ENCODE measurements at places on chromosomes 2 and 18. TPM values are rescaled to one million over a fixed set of nuclear protein-coding genes. Genes with fewer than 3 reads are reported as not detected.

- H3K4me3 ChIP-seq: no peak overlapping the region
- peaks cover 49% of the 10 kb centered on the region for H3K4me1 ChIP-seq
- no peak for DNase-seq
- no peaks in the 10 kb centered on the region for H3K27me3 ChIP-seq
- peak overlapping the region; percentile 18 for H3K27ac ChIP-seq
These were observed 181.2 kb downstream of the THADA start for GRCh38 chr2:43414586-43415135.

Gene CIB4
- not detected for total RNA-seq

GRCh38 chr2:28346587-28346986, 46.1 kb upstream of the FOSL2 start:
- H3K27ac ChIP-seq: no peak overlapping the region
- H3K27me3 ChIP-seq: no peaks in the 10 kb centered on the region
- H3K36me3 ChIP-seq: no peaks in the 10 kb centered on the region
- peaks cover 44% of the 10 kb centered on the region for H3K4me1 ChIP-seq

DNA sequence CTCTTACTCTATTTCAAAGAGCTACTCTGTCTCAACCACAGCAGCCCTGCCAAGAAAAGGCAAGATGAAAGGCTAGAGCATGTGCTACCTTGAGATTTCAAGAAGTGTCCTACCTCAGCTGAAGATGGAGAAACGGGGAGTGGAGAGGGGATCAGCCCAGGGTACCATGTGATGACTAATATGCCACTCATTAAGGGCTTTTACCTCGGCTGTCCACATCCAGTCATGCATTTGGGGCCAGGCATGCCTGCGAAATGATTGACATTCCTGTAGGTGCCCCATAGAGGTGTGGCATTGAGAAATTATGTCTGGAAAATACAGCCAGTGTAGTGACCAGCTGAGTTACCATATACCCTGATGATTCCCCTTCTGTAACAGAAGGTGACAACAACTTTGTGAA, 96.1 kb downstream of the NRP2 start:
- H3K4me3 ChIP-seq: no peak overlapping the region
- peak overlapping the region; percentile 98 for H3K27ac ChIP-seq
- no peaks in the 10 kb centered on the region for H3K27me3 ChIP-seq
- H3K4me1 ChIP-seq: peaks cover 100% of the 10 kb centered on the region

Gene MAPRE2
- 22.2 TPM for total RNA-seq

DNA sequence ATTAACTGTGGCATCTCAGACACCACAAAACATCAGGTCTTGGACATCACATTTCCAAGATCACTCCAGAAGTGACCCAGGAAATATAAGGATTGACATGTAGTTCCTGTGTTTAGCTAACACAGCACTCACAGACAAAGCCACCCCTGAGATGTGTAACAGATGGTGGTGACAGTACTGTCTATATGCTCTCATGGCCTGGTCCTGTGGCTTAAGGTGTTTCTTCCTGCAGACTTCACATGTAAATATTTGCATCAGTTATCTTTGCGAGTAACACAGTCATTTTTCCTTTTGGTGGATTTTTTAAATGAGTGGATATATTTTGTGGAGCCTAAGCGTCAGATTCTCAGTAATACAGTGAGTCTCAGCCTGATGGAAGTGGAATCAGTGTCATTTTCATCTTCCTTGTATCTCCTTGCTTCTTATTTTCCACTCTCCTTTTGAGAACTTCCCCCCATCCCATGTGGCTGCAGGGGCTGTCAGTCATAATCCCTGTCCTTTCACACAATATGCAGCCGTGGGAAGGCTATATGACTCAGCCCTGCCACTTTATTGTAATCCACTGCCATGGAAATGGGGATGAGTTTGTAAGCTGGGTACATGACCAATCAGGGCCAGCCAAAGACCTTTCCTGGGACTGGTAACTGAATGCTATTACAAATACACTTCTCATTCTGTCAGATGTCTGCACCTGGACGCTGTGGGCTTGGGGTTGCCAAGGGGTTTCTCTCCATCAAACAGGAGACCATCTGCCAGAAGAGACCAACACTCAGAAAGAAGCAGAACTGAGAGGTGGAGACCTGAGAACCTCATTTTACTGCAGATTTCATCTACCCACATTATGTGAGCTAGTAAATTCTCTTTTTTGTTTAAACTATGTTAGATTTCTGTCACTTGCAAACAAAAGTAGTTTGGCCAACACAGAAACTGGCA, 74.3 kb downstream of the ICOS start:
- H3K4me3 ChIP-seq: no peak overlapping the region
- no peak for DNase-seq
- no peaks in the 10 kb centered on the region for H3K4me1 ChIP-seq
- H3K27me3 ChIP-seq: no peaks in the 10 kb centered on the region
- no peak overlapping the region for H3K27ac ChIP-seq

- H3K36me3 ChIP-seq: peaks cover 91% of the 10 kb centered on the region
- no peak overlapping the region for H3K27ac ChIP-seq
- DNase-seq: no peak
These were observed 25.1 kb downstream of the KDM3A start for GRCh38 chr2:86466306-86466705.

GRCh38 chr2:215843579-215843978, 169.8 kb downstream of the MREG start:
- DNase-seq: peak; percentile 91
- no peak overlapping the region for H3K4me3 ChIP-seq
- H3K4me1 ChIP-seq: peaks cover 40% of the 10 kb centered on the region
- H3K27me3 ChIP-seq: no peaks in the 10 kb centered on the region
- H3K27ac ChIP-seq: peak overlapping the region; percentile 63

GRCh38 chr2:178895872-178896271, 88.6 kb upstream of the TTN start:
- H3K27ac ChIP-seq: no peak overlapping the region
- no peak for DNase-seq
- H3K36me3 ChIP-seq: no peaks in the 10 kb centered on the region

Measured in esophagus muscularis mucosa (tissue), 4 donors.